ENCODE measurements at places on chromosomes 2 and 18. TPM values are rescaled to one million over a fixed set of nuclear protein-coding genes. Genes with fewer than 3 reads are reported as not detected.

TTR gene
- not detected for total RNA-seq

TUBB8B gene
- not detected for total RNA-seq

SULT1C2 gene
- total RNA-seq = not detected

- no peak overlapping the region for H3K4me3 ChIP-seq
- H3K27me3 ChIP-seq = no peaks in the 10 kb centered on the region
- no peak overlapping the region for H3K27ac ChIP-seq
- DNase-seq = no peak
- H3K36me3 ChIP-seq = no peaks in the 10 kb centered on the region
These were observed 10.3 kb downstream of the SCN1A start for GRCh38 chr2:166117491-166117890.

GRCh38 chr2:162591403-162592083, 247.0 kb downstream of the KCNH7 start:
- no peak overlapping the region for H3K27ac ChIP-seq
- H3K4me1 ChIP-seq = no peaks in the 10 kb centered on the region
- no peaks in the 10 kb centered on the region for H3K27me3 ChIP-seq
- H3K4me3 ChIP-seq = no peak overlapping the region

- peaks cover 3% of the 10 kb centered on the region for H3K36me3 ChIP-seq
- no peak overlapping the region for H3K4me3 ChIP-seq
- no peak overlapping the region for H3K27ac ChIP-seq
These were observed 36.3 kb downstream of the LNPK start for GRCh38 chr2:175965773-175966172.

DNA sequence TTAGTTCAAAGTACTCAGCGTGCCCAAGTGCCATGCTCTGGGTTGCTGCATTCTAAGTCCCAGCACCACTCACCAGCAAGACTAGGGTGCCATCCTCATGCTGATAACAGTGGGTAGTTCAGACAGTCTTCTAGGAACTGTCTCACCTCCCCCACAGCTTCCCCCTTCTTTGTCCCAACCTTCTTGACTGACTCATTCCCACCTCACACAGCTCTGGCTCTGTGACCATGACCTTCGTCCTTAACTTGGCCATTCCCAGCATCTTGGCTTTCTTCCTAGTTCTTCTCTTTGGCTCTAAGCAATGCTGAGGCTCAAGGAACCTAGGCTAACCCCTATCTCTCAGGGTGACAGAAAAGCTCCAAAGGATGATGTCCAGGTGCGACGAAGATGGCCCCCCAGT, 20.0 kb upstream of the CXCR4 start:
- peak overlapping the region; percentile 85 for H3K27ac ChIP-seq
- no peak for DNase-seq
- peak overlapping the region; percentile 17 for H3K4me3 ChIP-seq
- no peaks in the 10 kb centered on the region for H3K36me3 ChIP-seq
- H3K27me3 ChIP-seq = no peaks in the 10 kb centered on the region
- H3K4me1 ChIP-seq = peaks cover 97% of the 10 kb centered on the region
